Stimulated activated CD4-positive, alpha-beta T cell treated with anti-CD3 and anti-CD28 coated beads, Interleukin-12 subunit alpha, Interleukin-12 subunit beta, amount 100 ng/mL, for 48 hours (primary cell): ENCODE measurements at places on chromosomes 11 and 22.

DNA sequence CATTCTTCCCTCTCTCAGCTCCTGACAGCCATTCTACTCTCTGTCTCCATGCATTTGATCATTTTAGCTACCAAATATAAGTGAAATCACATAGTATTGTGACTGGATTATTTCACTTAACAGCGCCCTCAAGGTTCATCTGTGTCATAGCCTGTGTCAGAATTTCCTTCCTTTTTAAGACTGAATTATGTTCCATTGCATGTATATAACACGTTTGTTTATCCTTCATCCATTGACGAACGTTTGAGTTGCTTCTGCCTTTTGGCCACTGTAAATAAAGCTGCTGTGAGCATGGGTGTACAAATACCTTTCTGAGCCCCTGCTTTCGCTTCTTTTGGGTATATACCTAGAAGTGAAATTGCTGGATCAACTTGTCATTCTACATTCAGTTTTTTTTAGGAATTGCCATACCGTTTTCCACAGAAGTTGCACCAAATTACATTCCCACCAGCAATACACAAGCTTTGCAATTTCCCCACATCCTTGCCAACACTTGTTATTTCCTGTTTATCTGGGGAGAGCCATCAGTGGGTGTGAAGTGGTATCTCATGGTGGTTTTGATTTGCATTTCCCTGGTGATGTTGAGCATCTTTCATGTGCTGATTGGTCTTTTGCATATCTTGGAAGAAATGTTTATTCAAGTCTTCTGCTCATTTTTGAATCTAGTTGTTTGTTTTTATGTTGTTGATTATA lies 17.5 kb downstream of the GLB1L2 start:
- DNase-seq: no peak

GRCh38 chr11:76803811-76804600 lies 20.9 kb downstream of the TSKU start:
- DNase-seq: peak; percentile 76

- DNase-seq: no peak
Observed at GRCh38 chr11:92980312-92980711, 10.9 kb downstream of the MTNR1B start.

GRCh38 chr11:69053546-69054396 lies 5.0 kb downstream of the TPCN2 start:
- DNase-seq: no peak

GRCh38 chr11:130834886-130835285 lies 81.4 kb downstream of the SNX19 start:
- no peak for DNase-seq

- peak; percentile 55 for DNase-seq
Observed at GRCh38 chr22:46542011-46542985, 4.9 kb upstream of the CELSR1 start.

DNA sequence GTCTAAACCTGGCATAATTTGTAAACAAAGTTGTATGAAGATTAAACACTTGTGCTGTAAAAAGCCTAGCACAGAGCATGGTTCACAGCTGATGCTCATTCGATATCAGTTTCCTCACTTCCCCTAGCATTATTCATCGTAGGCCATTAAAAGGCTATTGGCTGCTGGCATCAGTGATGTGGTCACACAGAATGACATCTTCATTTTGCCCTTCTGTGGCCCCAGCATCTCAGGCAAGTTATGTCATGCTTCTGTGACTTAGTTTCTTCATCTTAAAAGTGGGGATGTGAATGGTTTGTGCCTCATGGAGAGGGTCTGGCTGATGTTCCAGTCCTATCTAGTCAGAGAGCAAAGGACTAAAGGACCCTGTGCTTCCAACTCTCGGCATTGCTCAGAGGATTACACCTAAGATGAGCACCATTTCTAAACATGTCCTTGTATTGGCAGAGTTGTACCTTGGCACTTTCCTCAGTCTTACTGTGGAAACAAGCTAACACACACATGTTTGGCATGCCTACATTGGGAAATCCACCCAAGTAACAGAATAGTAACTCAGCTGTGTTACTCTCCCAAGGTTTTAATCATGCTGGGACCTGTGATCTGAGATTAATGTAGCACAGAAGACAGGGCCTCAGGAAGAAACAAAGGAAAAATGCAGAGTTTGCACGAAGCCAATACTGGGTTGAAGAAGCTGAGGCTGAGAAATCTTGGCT lies 83.5 kb upstream of the OR9Q1 start:
- no peak for DNase-seq

DNA sequence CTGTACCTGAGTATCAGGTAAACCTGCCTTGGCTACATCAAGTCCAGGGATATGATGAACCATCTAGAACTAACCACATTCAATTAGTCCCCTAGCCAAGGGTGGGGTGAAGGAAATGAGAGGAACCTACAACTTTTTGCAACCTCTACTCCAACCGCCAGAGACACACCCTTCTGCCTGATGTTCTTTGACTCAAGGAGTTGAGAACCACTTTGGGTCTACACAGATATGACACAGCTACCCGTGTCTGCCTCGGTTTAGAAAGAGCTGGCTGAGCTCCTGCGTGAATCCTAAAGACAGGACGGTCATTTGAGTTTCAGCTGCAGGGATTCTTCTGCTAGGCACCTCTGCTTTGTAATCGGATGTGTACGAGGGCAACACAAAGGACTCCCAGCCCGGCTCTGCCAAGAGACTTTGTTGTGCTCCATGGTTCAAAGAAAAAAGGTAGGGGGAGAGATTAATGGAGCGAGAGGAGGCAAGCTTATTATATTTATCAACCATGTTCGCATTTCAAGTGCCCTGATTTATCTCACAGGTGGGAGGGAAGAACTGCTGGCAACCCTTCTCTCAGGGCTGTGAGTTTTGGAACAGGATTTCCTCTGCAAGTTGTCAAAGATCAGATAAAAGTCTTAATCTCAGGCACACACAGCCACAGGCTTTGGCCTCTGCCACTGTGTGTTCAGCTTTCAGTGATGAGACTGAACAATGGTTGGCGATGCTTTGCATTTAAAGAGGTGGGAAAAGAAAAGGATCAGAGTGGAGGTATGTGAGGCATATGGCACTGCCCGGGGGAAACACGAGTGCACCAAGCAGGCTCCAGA lies 35.1 kb downstream of the FLI1 start:
- DNase-seq: no peak

- DNase-seq: peak; percentile 97
Observed at GRCh38 chr22:23893945-23894709, at the start of gene MIF. TSS of gene MIF (plus strand) at chr22:23894383. CDS start at chr22:23894475, 92 bp downstream.

DNA sequence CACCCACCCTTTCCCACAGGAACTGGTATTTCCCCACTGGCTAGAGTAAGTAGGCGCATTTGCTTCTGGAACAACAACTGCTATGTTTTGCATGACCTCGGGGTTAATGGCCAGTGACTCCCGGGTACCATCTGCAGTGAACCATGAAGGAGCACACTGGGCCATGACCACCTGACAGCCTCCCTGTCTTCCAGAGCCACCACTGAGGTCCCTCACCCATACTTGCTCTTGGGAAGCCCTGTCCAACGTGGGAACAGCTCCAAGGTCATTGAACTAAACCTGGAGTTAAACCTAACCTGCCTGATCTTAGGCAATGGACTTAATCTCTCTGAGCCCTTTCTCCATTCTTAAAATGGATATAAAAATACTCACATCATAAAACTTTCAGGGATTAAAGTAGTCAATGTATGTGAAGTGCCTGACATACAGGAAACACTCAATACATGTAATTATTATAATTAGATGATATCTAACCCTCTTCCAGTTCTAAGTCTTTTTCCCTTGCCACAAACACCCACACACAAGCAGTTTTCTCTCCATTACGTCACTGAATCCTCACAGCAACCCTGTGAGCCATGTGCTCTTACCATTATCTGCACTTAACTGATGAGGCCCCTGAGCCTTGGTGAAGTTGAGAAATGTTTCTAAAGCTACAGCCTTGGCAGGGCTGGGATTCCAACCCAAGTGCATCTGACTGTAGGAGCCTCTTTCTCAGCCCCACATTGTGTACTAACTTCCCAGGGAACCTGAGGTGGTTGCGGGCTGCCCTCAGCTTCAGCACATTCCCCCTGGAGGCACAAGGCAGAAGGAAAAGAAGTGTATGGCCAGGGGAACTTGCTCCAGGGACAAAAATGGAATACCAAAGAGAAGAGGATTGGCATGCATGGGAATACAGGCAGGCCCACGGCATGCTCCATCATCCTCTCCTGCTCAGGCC lies 74.5 kb upstream of the NCAM1 start:
- DNase-seq: no peak

- DNase-seq: no peak
Observed at GRCh38 chr11:130209954-130210854, 50.6 kb downstream of the ST14 start.

DNA sequence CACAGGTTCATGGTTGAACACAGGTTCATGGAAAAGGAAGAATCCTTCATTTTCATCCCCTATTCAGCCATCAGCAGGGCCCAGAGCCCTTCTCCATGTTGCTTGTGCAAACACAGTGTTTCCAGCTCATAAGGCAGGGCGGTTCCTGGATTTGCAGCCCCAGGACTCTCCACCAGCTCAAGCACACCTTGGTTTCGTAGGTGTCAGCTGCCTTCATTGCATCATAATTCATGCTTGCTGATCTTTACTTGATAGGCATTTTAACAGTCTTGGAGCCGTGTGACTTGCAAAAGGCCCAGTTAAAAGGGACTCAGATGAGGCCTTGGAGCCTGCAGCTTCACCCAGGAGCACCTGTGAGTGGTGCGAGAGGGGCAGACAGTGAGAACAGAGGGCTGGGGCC lies 318.1 kb upstream of the B3GAT1 start:
- DNase-seq: no peak

DNA sequence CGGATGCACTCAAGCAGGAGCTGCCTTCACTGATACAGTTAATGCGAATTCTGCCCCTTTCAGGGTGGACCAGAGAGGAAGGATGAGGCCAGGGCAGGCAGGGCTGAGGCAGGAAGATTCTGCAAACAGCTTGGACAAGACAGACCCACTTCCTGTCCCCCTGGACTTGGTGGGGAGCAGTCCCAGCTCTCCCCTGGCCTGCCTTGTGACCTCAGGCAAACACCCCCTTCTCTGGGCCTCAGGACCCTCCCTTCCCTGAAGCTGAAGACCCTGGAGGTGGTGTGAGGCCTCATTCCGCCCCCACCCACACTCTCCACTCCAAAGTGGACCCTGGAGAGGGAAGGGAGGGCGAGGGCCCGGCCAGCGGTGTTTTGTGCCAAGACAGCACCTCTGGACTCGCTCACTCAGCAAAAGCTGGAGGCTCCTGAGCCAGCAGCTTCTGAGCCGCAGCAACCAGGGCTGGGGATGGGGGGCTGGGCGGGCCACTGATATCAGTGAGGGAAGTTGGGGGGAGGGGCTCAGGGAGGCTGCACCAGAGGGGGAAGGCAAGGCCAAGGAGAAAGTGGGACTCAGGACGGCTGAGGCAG lies 8.5 kb downstream of the RAB3IL1 start:
- DNase-seq: no peak

DNA sequence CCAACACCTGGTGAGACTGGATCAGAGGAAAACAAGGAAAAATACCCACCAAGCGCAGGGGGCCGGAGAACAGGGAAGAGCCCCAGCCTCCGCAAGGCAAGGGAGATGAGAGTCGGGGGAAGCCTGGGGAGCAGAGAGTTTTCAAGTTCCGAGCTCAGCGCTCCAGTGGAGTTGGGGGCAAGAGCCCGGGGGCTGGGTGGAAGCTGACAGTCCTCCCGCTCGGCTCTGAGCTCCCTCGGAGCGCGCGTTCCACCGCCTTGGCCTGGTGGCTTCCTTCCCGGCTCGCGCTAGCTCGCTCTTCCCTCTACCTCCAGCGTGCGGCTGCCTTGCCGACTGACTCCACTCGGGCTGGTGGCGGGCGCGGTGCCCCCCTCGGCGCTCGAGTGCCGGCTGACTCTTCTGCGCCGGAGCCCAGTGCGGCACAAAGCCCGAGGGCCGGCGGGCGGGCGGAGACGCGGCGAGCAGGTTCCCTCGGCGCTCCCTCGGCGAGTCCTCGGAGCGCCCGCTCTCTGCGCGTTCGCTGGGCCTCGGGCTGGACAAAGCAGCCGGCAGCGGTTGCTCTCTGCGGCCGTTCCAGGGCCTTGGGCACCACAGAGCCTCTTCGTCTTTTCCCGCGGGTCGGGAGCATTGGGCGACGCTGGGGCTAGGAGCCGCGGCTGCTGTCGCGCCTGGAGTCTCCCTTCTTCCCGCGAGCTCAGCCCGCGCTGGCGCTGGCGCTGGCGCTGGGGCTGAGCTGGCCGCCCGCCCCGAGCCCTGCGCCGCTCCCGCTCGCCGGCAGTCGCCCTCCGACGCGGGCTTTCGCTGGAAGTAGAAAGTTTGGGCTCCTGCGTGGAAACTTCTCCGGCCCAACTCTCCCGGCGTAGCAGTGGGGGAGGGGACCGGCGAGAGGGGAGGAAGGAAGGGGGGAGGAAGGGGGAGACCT lies 1.0 kb downstream of the PAX6 start:
- no peak for DNase-seq

DNA sequence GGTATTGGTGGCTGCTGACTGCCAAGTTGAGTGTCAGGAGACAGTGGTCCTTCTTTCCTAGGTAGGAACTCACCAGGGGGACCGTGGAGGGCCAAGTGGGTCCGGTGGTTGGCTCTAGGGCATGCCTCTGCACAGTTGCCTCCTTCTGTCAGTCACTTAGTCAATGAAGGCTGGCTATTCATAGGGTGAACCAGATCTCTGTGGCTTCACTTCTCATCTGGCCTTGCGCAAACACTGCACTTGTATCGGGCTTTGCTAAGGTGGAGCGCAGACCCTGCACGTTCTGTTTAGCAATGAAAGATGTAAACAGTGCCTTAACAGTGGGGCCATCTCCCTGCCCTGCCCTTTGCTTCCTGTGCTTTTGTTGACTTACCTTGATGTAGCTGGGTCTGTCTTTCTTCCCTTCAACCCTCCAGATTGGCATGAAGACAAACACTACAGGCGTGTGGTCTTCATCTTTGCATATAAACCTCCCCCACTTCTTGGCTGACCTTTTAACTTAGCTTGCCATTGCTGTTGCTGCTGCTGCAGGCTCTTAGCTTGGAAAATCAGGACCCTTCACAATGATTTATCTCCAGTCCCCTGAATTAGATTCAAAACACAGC lies 6.7 kb upstream of the SORL1-AS1 start:
- DNase-seq: no peak

GRCh38 chr22:21594865-21595452 lies 27.4 kb downstream of the UBE2L3 start:
- no peak for DNase-seq

GRCh38 chr11:127362754-127363308 lies 362.3 kb upstream of the KIRREL3 start:
- DNase-seq: no peak

GRCh38 chr22:21100149-21101032 lies 54.6 kb downstream of the LRRC74B start:
- no peak for DNase-seq

DNA sequence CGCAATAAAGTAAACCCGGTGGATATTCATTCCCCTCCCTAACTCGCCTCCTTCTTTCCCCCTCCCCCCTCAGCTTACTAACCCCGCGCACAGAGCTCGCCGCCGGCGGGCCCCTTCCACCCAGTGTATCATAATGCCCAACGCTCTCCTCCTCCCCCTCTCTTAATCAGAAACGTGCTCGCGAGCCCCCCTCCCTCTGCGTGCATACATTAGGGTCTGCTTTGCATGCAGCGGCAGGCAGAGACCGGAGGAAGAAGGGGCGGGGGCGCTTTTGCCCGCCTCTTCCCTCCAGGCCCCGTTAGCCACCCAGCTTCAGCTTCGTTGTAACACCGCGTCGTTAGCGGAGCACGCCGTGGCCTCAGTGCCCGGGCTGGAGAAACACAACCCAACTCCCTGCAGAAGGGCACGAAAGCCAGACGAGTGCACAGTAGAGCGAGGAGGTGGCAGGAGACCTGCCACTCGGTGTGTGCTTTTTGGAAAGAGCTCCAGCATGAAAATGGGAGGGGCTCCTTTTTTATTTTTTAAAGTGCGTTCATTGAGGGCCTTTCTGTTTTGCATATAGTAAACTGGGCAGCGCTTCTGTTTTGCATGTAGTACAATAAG lies 901 bp upstream of the KMT2A start:
- no peak for DNase-seq

GRCh38 chr11:23974601-23975000 lies 522.3 kb upstream of the LUZP2 start:
- DNase-seq: no peak
